ENCODE measurements at places on chromosomes 11 and 22.
A peak's percentile ranks its signal among the peaks of the same experiment; 100 is the strongest.

DNA sequence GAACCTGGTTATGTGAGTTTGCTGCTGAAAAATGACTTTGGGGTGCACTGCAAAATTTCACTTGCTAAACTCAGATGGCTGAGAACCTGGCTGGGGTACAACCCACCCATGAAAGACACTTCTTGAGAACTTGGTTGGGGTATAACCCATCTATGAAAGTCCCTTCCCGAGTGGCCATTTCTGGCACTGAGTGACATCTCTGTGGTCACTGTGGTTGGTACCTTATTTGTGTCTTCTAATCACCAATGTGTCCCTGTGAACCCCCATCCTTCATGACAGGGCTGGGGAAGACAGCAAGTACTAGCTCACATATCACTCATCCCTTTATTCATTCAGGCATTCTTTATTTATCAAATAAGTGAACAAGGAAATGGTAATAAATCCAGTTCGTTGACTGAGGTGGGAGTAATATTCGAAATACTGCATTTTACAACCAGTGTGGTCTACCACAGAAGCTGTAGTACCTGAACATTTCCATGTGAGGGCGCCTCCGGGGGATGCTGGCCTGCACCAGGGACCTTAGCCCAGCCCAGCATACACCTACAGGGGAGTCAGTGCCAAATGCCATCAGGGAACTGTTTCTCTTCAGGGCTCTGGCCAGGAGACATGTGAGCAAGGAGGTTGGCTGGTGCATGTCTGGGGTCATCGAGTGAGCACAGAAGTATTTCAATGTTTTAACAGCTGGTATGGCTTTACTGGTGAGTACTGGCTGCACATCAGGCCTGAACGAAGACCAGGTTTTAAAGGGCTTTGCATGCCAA lies 122.1 kb downstream of the CSNK2A3 start:
- DNase-seq = no peak

DNA sequence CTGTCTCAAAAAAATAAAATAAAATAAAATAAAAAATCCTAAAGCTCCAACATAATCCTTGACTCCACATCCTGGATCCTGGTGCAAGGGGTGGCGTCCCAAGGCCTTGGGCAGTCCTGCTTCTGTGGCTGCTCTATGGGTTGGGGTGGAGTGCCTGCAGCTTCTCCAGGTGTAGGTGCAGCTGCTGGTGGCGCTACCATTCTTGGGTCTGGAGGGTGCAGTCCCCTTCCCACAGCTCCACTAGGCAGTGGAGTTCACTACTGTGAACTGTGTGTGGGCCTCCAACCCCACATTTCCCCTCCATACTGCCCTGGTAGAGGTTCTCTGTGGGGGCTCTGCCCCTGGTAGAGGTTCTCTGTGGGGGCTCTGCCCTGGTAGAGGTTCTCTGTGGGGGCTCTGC lies 6.9 kb upstream of the TBC1D22A start:
- DNase-seq = no peak

DNA sequence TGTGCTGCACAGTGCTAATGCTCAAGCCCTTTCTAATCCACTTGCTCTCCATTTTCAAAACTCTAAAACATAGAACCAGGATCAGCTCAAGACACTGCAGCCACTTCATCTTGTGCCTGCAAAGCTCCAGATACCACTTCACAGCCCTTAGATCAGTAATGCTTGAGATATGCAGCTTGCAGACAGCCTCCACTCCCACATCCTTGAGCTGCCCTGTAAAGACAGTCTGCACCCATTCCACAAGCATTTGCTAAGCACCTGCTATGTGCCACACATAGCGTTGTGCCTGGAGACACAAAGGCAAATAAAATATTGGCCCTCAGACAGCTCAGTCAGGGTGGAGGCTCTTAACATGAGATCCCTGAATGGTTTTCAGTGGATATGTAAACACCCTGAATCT lies 192.5 kb upstream of the SNX19 start:
- DNase-seq = no peak

DNA sequence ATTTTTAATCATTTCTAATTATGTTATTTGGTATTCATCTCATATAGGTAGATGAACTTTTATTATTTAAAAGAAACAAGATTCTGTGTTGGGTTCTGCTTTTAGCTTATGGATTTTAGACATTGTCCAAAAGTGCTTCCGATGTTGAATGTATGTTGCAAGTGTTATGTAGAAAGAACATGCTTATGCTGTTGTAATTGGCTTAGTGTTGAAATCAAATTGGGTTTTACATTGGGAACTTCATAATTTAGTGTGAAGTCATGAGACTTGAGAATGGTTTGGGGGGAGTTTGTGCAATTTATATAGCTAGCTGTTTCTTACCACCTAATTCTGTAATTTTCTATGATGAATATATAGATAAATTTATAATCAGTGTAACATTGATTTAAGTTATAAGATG lies 3.6 kb downstream of the MTMR3 start:
- DNase-seq = no peak

GRCh38 chr11:38756537-38756936 lies 2158.5 kb upstream of the RAG2 start:
- DNase-seq = no peak

DNA sequence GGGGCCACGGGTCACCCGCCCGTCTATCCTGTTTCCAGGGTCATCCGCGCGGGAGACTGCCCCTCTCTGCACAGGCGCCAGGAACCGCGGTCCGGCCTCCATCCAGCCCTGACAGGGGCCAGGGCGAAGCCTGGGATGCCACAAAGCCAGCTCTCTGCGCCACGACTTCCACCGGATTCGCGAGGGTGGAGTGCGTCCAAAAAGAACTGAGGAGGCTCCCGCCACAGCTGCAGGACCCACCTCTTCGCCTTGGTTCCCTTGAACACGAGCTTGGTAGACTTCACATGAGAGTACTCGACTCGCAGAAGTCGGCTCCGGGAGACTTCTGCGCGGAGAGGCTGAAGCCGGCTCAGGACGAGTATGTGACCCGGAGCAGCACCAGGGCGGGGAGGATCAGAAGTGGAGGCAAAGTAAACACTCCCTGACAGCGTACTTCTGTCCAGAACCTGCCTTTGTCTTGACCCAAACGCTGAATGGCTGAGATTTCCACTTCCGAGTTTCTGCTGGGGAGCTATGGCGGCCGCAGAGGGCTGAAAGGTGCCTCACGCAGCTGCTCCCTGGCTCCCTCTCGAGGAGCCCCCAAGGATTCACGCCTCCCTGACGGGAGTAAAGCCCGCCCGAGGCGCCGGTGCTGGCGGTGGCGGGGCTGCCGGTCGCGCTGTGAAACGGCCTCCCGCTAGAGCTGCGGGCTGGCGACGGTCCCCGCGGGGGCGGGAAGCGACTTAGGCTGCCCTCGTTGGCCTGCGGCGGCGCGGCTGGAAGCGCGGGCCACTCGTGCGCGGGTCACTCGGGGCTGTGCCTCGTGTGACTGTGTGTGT lies 4566.7 kb upstream of the OR11H1 start:
- no peak for DNase-seq

DNA sequence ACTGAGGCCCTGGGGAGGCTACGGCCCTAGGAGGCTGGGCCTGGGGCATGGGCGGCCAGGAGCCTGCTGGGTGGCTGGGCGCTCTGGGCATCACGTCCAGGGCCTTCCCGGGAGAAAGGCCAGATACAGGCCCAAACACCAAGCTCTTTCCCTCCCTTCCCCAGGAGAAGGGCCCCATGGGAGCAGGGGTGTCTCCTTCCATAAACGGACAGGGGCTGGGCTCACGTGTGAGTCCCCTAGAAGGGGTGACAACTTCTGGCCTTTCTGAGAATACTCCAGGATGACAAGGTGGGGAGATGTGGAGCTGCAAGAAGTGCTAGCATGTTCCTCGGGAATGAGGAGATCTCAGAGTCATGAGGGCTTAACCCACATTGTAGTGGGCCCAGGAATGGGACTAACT lies 19.5 kb upstream of the SYT8 start:
- no peak for DNase-seq

GRCh38 chr11:115901069-115901468 lies 396.9 kb upstream of the CADM1 start:
- no peak for DNase-seq

DNA sequence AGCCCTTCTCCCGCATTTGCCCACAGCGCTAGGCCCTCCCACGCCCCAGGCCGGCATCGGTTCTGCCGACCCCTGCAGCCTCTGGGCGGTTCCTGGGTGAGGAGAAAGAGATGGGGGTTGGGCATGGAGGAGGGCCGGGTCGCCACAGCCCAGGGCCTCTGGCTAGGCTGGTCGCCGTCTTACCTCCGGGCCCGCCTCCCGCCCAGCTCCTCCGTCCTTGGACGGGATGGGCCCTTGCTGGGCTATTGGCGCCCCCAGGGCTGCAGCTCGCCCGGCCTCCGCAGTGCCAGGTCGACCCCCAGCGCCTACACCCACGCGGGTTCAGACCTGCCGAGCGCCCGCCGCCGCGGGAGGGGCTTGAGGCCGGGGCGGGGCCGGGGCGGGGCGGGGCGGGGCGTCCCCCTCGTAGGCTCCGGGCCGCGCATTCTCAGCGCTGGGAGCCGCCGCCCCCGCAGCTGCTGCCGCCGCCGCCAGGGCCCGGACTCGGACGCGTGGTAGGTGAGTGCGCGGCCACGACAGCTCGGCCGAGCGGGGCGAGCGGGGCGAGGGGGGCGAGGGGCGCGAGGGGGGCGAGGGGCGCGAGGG lies at the start of gene CD151:
Gene CD151 (plus strand): TSS at position 424 of the 585 bp plus-strand sequence. CDS start 3,118 bp downstream, outside the sequence.
- peak; percentile 57 for DNase-seq

- DNase-seq = no peak
These were observed 250.8 kb downstream of the CNTN5 start for GRCh38 chr11:99271527-99271926.

GRCh38 chr11:120682866-120683265 lies 171.3 kb downstream of the GRIK4 start:
- DNase-seq = no peak

DNA sequence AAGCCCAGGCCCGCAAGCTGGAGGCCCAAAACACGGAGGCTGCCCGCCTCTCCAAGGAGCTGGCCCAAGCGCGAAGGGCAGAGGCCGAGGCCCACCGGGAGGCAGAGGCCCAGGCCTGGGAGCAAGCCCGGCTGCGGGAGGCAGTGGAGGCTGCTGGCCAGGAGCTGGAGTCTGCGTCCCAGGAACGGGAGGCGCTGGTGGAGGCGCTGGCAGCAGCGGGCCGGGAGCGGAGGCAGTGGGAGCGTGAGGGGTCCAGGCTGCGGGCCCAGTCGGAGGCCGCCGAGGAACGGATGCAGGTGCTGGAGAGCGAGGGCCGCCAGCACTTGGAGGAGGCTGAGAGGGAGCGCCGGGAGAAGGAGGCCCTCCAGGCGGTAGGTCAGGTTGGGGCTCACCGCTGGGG lies 4.8 kb downstream of the CCDC88B start:
- DNase-seq = no peak

DNA sequence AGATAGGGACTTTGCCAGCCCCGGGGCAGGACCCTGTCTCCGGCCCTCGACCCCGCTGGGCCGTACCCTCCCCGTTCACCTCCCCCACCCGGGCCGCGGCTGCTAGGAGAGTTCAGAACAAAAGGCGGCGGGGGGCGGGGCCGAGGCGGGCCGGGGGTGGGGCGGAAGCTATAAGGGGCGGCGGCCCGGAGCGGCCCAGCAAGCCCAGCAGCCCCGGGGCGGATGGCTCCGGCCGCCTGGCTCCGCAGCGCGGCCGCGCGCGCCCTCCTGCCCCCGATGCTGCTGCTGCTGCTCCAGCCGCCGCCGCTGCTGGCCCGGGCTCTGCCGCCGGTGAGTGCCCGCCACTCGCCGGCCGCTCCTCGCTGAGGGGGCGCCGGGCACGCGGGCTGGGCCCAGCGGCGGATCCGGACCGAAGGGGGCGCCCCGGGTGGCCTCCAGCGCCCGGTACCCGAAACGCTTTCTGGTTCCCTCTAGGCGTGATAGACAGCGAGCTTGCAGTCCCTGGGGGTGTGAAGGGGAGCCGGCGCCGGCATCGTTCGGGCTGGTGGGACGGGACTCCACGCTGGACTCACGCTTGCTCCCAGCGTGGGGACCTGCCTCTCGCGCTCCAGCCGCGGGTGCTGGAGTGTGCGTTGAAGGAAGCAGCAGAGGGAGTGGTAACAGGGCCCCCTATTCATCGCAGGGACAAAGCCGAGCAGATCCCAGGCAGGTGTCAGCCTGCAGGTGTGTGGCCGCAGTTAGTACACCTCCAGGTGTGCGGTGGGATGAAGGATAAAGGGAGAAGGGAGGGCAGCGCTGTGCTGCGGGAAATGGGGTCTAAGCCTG lies at the start of gene MMP11:
Gene MMP11 (plus strand): TSS at position 201 of the 825 bp plus-strand sequence. CDS start 22 bp downstream, at position 223.
- peak; percentile 72 for DNase-seq

GRCh38 chr22:27892811-27893210 lies 26.2 kb downstream of the PITPNB start:
- DNase-seq = no peak

GRCh38 chr11:103927535-103927934 lies 108.9 kb upstream of the DDI1 start:
- DNase-seq = peak; percentile 41

DNA sequence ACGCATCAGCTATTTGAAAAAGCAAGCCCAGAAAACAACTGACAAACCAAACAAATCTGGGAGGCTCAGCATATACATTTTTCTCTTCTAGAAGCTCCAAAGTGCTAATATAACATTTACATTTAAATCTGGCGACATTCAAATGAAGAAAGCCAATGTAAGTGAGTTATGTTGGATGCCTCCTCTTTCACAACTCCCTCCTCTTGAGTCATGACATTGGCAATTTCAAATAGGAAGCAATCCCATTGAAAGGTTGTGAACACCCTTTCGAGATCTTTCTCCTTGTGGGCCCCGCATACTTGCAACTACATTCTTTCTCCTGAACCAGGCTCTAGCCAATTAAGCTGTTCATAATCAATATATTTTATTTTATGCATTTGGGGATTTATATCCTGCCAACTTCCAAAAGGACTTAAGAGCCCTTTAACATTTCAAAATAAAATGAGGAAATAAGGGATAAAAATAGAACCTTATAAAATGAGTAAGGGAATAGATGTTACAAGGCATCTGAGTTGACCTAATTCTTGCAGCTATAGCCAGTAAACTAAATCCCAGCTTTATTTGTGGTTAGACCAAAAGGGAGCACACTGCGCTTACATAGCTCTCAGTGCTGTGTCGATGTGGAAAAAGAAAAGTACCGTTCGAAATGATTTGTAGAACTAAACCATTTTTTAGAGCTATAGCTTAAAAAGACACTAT lies 129.5 kb upstream of the SESN3 start:
- DNase-seq = no peak

GRCh38 chr22:27679693-27680488 lies 121.7 kb downstream of the MN1 start:
- DNase-seq = no peak

DNA sequence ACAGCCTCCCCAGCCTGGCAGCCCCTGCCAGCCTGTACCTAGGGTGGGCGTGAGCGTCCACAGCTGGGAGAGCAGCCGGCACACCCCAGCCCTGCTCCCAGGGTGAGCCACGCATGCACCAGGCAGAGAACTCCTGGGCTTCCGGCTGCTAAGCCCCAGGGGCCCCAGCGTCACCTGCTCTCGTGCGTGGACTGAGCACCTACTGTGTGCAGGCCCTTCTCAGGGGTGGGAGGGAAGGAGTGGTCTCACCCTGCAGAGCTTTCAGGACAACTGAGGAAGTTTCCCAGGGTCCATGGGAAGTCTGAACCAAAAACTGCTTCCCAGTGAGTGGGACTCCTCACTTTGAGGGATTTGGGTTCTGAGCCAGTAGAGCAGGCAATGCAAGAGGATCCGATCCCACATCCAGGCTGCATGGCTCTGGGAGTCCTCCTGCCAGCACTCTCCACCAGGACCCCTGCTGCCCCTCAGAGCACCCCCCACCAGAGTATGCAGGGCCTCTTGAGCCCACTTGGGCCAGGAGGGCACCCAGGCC lies 47.1 kb upstream of the PRODH start:
- DNase-seq = no peak

GRCh38 chr22:40890881-40891280 lies 29.0 kb upstream of the DNAJB7 start:
- DNase-seq = no peak

Measured in NCI-H1417 (cell line).